ENCODE measurements at places on chromosomes 2 and 18.
A peak's percentile ranks its signal among the peaks of the same experiment; 100 is the strongest.

- peak; percentile 17 for DNase-seq
Observed at GRCh38 chr2:26346454-26347053, at the start of gene ADGRF3. Gene ADGRF3, minus strand, starts transcription at chr2:26346789. Its CDS starts 555 bp downstream, at chr2:26346234.

GRCh38 chr2:234843411-234843810 lies 108.4 kb upstream of the SH3BP4 start:
- DNase-seq: no peak

- DNase-seq: no peak
Observed at GRCh38 chr18:73980289-73980979, 167.2 kb downstream of the FBXO15 start.

GRCh38 chr2:111122631-111123421 lies 2.1 kb downstream of the BCL2L11 start:
- DNase-seq: no peak

- no peak for DNase-seq
Observed at GRCh38 chr2:212713681-212714080, 175.1 kb upstream of the ERBB4 start.

DNA sequence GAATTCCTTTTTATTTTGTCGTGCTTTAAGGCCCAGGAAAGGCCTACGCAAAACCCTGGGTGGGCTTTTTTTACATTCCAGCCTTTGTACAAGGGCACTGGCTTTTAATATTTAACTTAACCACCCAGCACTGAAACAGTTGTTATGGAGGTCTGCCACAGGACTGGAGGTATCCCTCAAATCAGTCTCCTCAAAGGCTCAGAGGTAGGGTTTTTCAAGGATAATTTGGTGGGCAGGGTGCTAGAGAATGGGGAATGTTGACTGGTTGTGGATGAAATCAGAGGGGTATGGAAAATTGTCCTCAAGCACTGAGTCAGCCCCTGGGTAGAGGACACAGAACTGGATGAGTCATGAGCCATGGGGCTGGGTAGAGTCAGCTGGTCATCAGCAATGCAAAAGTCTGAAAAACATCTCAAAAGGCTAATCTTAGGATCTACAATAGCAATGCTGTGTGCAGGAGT lies 443.1 kb downstream of the THSD7B start:
- no peak for DNase-seq

DNA sequence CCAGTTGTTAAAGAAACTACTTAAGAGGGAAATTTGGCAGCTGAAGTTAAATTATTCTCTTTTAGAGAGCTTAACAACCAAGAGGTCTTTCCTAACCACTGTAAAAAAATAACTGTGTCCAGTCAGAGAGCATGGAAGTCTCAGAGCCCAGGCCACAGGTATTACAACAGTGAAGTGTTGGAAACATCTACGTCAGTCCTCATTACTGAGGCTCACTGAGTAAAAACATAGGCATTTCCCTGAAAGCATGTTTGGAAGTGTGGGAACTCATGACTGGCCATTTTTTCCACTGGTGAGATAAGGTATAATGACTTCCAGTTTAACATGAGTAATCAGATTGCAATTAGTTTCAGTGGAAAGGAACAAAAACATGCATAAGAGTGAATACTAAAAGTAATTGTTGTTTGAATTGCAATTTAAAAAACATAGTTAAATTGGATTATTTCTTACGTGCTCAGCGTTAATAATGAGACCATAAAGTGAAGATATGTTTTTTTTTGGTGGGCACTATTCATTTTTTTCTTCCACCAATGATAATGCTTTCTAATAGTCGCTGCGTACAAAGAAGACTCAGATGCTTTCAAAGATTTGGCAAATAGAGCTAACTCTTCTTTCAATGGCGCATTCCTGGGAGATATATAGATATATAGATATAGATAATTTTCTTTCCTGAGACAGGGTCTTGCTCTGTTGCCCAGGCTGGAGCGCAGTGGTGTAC lies 60.8 kb downstream of the EFEMP1 start:
- DNase-seq: no peak

DNA sequence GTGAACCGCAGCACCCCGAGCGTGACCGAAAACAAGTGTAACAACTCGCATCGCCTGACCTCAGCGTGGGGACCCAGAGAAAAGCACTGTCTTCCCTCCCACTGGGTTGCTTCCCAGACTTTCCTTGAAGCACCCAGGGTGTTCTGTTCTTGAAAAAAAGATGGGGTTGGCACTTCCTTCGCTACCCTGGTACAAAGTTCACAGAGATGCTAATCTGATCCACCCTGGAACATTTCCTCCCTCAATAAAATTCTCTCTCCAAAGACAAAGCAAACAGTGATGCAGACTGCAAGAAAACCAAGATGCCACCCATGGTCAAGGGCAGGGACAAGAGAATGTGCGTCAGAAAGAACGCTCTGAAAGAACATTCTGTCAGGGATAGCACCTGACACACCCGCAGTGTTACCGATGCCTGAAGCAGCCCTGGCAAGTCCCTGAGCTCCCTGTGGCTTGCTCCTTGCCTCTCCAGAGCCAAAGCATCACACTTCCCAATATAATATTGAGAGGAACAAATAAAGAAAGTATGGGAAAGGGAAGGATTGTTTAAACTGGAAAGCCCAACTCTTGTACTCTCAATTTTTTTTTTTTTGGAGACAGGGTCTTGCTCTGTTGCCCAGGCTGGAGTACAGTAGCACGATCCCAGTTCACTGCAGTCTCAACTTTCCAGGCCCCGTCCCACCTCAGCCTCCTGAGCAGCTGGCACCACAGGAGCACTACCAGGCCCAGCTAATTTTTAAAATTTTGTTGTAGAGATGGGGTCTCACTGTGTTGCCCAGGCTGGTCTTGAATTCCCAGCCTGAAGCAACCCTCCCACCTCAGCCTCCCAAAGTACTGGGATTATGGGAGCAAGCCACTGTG lies 70.7 kb downstream of the TBC1D8 start:
- no peak for DNase-seq

GRCh38 chr2:189837326-189837725 lies 53.1 kb downstream of the PMS1 start:
- DNase-seq: no peak

DNA sequence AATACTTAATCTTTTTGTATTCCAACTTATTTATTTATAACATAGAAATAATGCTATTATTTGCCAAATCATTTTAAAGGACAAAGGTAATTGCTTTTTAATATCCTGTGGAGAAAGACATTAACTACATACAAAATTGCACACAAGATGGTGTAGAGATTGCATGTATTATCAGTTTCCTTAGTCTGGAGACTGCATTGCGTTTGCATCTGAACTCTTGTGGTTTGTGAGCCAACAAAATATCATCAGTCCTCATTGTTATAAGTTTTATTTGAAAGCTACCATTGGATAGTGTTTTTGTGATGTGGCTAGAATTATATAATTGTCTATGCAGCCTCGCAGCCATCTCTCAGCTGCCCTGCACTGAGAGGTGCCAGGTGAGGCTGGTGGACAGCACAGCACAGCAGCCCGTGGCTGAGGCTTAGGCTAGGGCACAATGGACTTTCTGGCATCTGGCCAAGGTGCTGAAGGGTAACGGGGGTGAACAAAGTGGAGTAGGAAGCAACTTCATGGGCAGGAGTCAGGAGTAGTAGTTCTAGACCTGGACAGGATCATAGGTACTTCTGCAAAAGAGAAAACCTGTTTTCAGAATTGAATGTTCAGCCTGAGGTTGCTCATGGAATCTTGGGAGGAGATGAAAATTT lies 15.1 kb downstream of the RASGRP3 start:
- DNase-seq: no peak

- no peak for DNase-seq
Observed at GRCh38 chr2:192265751-192266150, 71.0 kb upstream of the TMEFF2 start.

- no peak for DNase-seq
Observed at GRCh38 chr2:120287183-120288015, 34.7 kb downstream of the RALB start.

Data from NCI-H1092 (cell line).